AG08395 (cell line): ENCODE measurements at places on chromosomes 2 and 18.

GRCh38 chr2:134782792-134783191 lies 55.6 kb upstream of the ACMSD start:
- DNase-seq, result no peak

- peak; percentile 17 for DNase-seq
Measured at GRCh38 chr2:144426981-144427479, 92.9 kb downstream of the ZEB2 start.

- DNase-seq, result no peak
Measured at GRCh38 chr2:178418426-178418825, 32.5 kb downstream of the PRKRA start.

DNA sequence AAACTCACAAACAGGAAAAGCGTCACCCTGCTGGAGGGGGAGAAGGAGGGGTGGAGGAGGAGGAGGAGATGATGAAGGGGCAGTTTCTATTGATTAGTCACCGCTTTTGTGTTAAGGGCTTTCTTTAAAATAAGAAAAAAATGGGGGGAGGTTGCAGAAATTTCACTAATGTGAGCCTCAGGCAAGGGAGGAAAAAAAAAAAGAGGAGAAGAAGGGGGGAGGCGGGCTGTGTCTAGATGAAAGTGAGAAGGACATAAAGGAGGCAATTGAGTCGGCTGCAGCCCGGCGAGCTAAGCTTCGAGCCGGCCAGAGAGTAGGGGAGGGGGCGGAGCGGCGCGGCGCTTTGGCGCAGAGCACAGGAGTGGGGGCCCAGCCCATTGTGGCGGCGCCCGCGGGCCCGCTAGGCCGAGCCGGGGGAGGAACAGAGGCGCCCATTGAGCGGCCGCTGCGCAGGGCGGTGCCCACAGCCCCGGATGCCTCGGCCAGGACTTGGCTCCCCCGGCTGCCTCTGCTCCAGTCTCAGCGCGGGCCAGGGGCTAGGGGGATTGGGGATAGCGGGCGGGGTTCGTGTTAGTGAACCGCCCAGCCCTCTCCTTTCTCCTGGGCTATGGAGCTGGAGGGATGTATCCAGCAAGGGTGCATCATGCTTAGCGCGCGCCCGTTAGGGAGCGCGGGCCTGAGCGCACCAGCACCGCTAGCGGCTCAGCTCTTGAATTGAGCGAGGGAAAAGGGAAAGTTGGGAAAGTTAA lies 7.9 kb downstream of the PAX3 start:
- DNase-seq, result peak; percentile 79

GRCh38 chr18:34709104-34709503 lies 994 bp upstream of the DTNA start:
- DNase-seq, result peak; percentile 67

- no peak for DNase-seq
Measured at GRCh38 chr18:55510809-55511208, 77.2 kb downstream of the TCF4 start.

DNA sequence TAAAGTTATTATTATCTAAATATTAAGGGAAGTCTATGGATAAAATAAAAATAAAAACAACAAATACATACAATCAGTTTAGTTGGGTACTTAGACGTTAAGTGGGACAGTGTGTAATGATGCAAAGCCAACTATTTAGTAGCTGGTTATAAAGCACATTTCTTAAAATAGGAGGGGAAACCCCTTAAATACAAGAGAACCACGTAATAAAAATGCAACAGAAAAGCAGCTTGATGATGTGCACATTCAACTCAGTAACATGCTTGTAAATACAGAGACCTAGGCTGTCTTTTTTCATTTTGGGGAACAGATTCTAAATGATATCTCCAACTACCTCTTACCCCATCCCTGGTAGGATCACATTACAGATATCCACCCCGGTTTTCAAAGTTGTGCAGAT lies 134.3 kb upstream of the AQP4 start:
- DNase-seq, result no peak

DNA sequence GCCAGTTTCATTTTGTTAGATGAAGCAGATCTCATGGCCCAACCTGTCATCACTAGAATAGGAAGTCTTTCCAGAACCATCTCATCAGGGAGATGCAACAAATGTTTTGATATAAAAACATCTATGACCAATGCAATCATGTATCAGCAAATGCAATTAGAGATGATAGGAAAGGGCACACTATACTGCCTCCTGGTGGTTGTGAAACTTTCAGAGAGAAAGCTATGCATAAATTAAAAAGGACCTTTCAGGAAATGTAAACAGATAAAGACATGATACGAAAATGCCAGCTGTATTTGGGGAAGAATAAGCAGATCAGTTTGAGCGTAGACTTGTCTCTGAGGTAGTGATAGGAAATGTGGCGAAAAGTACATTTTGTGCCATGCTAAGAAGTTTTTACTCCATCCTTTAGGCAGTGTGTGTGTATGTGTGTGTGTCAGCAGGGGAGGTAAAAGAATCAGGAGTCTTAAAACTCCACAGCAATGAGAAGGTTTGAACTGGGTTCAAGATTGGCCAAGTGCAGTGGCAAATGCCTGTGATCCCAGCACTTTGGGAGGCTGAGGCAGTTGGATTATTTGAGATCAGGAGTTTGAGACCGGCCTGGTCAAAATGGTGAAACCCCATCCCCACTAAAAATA lies 479.3 kb downstream of the CPS1 start:
- DNase-seq, result no peak

- peak; percentile 90 for DNase-seq
Measured at GRCh38 chr2:178241844-178242551, 47.7 kb downstream of the OSBPL6 start.

- DNase-seq, result no peak
Measured at GRCh38 chr18:31617031-31617717, 25.5 kb downstream of the TTR start.

- DNase-seq, result no peak
Measured at GRCh38 chr2:86323273-86324021, 14.0 kb downstream of the REEP1 start.

DNA sequence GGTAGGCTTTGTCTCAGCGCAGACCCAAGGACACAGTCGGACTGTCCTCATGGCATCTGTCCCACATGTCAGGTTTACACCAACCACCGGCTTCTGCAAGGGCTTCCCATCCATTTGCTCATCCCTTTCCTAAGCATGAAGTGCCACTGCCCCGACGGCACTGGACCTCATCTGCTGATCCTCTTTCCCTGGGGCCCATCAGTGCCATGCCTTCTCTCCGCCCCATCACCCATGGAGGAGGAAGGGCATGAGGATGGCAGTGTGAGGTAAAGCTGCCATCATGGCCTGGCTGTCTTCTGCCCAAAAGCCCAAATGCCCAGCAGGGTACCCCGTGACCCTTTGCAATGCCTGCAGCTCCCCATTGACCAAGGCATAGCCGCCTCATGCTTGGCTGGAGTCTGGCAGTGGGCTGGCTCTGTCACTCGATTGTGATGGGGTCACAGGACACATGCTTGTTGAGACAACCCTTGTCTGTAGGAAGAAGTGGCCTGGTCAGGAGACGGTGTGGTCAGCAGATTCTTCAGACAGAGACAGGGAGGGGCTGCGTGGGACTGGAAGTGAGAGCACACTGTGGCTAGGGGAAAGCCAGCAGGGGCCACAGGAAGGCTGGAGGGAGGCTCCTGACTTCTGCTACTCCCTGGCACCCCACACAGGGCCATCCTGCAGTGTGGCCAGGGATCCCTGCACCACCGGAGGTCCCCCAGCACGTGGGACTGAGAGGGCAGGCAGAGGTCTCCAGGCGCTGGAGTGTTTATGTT lies 493.7 kb upstream of the HS6ST1 start:
- DNase-seq, result no peak

DNA sequence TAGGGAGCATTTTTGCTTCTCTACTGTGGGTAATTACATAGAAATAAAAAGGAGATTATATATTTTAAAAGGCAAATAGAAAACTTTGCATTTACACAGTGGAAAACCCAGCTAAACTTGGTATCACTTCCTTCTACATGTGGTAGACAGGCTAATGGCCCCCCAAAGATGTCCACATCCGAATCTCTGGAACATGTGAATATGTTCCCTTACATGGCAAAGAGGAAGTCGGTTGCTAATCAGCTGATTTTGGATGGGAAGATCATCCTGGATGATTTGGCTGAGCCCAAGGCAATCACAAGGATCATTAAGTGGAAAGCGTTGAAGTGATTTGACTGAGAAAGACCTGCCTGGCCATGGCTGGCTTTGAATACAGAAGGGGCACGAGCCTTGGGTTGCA lies 26.2 kb downstream of the CREG2 start:
- DNase-seq, result no peak

GRCh38 chr2:159497847-159498246 lies 118.5 kb downstream of the BAZ2B start:
- no peak for DNase-seq

DNA sequence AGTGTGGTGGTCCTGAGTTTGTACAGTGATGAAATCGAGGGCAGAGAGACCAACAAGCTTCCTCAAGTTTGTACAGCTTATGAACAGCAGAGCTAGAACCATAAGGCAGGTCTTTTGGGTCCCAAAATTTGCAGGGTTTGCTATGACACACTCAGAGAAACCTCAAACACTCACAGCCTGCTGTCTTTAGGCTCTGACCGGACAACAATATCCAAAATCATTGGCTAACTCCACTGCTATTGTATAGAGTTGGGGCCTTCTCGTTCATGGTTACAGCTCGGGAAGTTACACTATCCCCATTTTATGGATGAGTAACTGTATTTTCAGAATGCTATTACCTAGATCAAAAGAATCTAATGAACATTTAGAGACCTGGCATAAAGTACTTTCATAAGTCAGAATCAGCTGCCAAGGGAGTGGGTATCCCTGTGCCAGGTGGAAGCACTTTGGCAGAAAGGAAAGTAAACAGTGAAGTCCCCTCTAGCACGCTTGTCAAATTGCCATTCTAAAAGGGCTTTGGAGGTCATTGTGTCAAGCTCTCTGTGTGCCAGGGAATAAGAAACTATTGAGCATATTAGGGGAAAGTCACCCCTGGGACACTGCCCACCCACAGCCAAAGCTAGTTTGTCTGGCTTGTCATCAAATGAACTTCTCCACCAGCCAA lies 331.8 kb downstream of the ALK start:
- no peak for DNase-seq

- no peak for DNase-seq
Measured at GRCh38 chr2:94923196-94923595, 52.0 kb downstream of the TEKT4 start.

DNA sequence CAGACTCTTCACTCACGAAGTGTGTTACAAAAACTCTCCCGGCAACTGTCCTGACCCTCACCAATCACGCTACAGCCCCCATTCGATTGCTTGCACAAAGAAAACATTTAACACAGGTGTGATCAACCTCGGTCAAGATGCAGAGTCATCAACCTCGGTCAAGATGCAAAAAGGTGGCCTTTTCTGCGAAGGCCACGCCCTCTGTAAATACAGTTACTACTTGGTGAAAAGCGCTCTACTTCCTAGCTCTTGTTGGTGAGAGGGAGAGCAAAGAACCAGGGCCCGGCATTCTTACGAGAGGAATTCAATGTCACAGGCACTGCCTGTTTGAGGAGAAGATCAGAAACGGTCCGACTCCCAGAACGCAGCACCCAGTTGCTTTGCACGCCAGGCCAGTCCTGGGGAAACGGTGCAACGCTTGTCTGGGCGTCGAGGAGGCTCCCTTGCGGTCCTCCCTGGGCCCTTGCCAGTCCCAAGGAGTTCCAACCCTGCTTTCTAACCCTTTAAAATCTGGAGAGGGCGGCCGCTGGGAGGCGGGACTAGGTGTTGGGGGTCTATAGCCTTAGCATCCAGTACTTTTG lies 1.9 kb downstream of the PIEZO2 start:
- DNase-seq, result no peak

GRCh38 chr18:76005632-76006208 lies 489.3 kb downstream of the ZNF516 start:
- no peak for DNase-seq

DNA sequence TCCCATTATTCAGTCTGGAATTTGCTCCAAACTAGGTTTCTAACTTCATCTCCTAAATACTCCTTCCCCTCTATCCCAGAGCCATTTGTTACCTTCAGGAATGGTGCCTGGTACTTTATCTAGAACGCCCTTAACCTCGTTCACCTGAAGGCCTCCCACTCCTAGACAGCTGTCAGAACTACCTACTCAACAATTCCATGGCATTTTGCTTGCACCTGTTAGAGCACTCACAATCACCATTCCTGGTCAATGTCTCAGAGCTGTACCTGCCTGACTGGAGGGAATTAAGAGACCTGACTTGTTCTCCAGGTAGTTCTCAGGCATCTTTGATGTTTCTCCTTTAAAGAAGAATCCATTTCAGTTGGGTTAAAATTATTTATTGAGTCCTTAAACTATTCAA lies 88.9 kb downstream of the GAREM1 start:
- DNase-seq, result no peak

- peak; percentile 48 for DNase-seq
Measured at GRCh38 chr18:36187826-36188721, 777 bp downstream of the MOCOS start.

DNA sequence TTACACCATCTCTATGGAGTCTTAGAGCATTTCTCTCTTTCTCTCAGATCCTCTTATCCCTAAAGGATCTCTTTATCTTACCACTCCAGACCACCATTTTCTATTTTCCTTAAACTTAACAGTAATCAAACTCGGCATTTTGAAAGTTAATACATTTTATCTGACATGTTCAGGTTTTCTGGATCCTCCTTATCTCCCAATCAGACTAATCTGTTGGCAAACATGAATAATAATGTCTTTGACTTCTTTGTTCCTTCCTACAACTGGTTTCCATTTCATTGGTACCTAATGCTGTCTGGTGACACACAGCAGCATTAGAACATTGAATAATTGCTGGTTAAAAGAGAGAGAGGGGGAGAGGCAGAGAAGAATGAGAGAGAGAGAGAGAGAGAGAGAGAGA lies 932.1 kb upstream of the FSHR start:
- DNase-seq, result no peak

DNA sequence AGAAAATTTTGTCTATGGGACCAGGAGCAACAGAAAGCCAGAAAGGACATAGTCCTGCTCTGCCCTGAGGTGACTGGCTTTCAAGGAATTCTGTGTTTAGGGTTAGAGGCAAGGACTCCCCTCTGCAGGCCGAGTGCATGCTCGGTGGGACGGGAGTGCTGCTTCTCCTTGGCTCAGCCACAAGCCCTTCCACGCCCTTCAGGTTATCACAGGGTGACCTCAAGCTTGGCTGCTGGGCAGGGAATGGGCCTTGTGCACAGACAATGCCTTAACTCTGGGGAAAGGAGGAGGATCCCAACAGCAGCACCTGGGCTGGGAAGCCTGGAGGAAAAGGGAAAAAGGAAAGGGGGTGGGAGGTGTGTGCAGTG lies 32.8 kb downstream of the FAM178B start:
- DNase-seq, result no peak

GRCh38 chr2:238241970-238242369 lies 2.1 kb upstream of the HES6 start:
- DNase-seq, result no peak

DNA sequence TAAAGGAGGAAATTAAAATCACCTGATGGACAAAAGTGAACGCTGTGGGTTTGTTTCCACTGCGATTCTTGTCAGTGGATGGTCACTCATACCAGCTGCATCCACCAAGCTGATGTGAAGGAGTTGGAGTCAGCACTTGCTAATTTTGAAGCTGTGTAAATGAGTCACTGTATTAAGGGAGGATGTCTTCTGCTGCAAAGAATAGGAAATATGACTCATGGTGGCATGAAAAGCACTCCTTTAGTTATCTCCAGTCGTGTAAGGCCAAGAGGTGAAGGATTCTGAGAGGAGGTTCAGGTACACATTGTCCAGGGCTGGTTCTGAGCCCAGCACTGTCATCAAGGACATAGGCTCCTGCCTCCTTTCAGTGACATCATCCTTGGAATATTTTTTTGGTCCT lies 71.7 kb upstream of the SKOR2 start:
- DNase-seq, result peak; percentile 43
